ENCODE measurements at places on chromosomes 12 and 14.

- no peak for DNase-seq
Measured at GRCh38 chr12:65529771-65530435, 251.4 kb downstream of the MSRB3 start.

- no peak for DNase-seq
Measured at GRCh38 chr14:93956514-93957332, 19.6 kb downstream of the ASB2 start.

DNA sequence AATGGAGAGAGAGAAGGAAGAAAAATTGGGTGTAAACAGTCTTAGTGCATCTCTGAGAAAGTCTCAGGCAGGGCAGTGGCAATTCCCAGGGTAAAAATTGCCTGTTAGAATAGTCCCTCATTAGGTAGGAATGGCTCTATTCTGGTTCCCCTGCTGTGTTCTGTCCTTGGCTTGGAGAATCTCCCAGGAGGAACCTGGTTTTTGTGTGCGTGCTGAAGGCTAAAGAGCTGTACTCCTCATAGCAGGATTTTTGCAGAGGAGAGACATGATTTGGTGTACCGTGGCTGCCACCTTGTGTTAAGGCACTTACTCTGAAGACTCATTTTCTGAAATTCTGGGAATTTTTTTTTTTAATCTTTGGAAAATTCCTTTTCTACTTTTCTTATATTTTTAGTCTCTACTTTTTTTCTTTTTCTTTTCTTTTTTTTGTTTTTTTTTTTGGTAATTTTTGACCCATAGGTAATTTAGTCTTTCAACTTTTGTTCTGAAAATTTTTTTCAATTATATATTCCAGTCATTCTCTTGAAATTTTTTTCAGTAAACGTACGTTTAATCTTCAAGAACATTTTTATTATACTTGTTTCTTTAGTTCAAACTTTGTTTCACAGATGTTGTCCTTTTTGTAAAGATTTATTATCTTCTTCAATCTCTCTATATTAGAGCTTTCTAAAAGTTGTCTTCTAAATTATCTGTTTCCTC, 63.8 kb downstream of the FBXO33 start:
- no peak for DNase-seq

DNA sequence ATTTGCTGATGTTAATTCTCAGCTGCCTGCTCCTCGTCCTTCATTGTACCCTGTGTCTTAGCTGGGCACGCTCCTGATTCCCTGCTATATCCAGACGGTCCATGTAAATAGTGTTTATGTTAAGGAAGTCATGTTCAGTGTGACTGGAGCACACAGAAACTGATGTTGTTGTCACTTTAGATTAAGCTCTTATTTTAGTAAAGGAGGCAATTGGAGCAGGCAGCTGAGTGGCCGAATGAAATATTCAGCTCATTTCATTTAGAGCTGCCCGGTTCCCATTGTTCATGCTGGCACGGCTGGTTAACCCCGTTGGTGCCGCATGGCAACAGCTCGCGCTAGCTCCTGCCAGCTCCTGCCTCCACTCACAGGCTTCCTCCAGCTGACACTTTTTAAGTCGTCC, 446.8 kb upstream of the SOX5 start:
- DNase-seq: no peak

DNA sequence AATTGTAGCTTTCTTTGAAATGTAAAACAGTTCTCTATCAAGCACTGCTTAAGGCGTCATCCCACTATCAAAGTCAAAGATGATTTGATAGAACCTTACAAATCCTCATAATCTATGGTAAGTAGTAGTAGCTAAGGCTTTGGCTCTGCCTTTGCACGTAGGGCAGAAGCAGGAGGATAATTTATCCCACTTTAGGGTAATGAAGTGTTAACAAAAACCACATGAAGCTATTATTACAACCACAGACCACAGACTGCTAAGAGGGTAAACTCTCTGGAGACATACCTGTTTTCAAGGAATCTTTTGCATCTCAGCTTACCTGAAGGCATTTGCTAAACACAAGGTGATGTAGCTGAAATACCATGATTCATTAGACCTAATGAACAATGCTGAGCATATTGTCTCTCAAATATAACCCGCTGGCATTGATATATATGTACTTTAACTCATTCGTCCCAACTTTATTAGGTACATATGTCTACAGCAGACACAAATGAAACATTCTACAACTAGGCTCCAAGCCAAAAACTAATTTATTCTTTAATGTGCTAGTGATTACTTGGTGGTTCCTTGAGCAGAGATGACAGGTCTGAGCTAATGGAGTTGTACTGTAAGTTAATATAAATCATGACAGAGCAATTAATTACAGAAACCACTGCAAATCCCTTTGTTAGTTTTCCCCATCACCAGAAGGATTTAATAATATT, 368.8 kb downstream of the ETNK1 start:
- DNase-seq: no peak

DNA sequence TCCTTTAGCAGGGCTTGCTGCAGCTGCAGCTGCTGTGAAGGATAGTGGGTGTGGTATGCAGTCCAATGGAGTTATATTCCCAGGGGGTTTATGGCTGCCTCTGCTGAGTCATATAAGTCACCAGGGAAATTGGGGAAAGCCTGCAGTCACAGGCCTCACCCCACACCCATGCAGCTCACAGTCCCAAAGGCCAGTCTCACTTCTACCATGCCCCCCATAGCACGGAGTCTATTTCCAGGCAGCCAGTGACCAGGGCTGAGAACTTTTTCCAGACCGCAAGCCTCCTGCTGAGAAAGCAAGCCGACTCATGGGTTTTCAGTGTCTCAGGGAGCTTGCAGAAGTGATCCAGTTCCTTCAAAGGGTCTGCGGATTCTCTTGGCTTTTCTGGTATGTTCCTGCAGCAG, 322.4 kb upstream of the CLEC14A start:
- no peak for DNase-seq

DNA sequence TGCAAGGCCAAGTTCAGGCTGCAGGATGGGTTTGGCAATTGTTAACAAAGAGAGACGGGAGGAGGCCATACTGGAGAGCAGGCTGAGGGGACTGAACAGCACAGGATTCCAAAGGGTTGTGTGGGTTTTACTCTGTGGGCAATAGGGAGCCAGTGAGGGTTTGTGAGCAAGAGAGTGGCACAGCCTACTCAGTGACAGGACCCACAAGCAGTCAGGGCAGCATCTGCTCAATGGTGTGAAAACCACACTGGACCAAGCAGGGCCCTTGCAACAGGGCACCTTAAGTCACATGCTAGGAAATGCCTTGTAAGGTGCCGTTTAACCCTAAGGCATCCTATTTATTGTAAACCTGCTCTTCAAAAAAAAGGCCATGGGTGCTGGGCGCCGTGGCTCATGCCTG, 22.0 kb downstream of the SYNE3 start:
- no peak for DNase-seq

DNA sequence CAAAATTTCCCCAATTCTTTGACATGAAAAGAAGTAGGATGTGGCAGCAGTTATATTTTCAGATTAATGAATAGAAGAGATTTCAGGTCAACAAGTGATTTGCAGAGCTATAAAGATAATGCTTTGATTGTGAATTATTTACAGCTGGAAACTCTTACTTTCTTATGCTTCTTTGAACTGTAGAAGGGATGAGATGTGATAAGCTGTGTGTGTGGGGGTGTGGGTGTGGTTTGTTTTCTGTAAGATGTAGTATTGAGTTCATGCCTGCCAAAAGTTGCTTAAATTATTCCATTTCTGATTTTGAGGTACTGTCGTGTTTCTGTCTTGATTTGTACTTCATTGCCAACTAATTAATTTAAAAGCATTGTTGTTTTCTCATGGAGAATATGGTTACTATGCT, 22.7 kb downstream of the AEBP2 start:
- no peak for DNase-seq

DNA sequence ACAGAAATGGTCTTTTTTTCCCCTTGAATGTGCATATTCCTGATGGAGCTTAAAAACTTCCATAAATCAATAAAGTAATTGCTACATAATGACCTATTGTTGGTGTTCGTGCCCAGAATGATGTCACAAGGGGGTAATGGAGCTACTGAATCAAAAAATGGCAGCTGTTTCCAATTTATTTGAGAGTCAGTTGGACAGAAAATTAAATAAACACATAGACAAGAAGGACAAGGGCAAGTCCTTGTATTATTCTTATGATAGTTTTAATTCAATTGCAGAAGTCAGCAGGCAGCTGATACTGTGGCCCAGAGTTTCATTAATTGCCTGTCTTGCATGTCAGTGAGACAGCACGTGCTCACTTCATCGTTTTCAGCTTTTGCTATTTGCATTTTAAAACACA, 473.5 kb downstream of the ETNK1 start:
- DNase-seq: no peak

DNA sequence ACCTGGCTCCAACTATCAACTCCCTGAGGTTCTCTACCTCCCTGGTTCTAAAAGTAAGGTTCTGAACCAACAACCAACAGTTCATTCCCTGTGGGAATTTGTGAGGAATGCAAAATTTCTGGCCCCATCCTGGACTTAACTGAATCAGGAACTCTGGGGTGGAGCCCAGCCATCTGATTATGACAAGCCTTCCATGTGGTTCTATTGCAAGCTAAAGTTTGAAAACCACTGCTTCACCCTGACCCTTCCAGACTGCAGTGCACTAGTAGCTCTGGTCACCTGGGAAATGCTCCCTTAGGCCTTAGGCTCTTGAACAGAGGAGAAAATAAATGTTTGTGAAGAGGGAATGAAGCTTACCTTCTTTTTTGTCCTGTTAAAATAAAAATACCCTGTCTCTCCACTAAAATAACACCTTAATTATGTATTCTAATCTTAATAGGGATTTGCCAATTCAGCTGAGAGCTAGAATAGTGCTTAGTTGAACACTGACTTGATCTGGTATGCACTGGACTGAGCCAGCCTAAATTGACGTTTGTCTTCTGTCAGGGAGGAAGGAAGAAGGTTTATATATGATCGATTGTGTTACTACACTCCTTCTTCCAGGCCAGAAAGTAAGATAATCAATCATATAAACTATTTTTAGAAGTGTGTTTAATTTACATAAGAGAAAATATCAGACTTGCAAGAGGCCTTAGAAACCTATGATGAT, 39.1 kb upstream of the DDHD1 start:
- DNase-seq: no peak

- no peak for DNase-seq
Measured at GRCh38 chr14:97336816-97337215, 539.6 kb downstream of the VRK1 start.

DNA sequence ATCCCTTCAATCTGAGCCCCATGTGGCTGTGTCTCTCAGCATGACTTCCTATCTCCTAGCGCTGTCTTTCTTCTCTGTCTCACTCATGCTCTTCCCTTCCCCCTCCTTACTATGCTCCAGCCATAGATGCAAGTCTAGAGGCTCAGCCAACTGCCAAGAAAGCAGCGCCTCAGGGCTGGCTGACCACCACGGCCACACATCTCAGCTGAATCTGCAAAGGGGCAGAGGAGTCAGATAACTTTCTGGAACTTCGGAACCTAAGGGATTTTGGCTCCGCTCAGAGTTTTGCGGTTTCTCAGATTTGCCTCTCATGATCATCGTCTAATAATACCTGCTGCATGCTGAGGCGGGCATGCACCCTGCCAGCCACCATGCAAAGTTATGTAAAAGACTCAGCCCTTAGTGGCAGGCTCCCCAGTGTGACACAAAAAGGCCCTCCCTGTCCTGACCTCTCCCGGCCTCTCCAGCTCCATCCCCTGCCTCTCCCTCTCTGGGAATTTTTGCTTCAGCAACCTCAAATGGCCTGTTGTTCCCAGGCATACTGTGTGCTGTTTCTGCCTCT, 5.0 kb upstream of the FGF6 start:
- DNase-seq: no peak

GRCh38 chr12:132455565-132455964, 34.4 kb upstream of the FBRSL1 start:
- no peak for DNase-seq

DNA sequence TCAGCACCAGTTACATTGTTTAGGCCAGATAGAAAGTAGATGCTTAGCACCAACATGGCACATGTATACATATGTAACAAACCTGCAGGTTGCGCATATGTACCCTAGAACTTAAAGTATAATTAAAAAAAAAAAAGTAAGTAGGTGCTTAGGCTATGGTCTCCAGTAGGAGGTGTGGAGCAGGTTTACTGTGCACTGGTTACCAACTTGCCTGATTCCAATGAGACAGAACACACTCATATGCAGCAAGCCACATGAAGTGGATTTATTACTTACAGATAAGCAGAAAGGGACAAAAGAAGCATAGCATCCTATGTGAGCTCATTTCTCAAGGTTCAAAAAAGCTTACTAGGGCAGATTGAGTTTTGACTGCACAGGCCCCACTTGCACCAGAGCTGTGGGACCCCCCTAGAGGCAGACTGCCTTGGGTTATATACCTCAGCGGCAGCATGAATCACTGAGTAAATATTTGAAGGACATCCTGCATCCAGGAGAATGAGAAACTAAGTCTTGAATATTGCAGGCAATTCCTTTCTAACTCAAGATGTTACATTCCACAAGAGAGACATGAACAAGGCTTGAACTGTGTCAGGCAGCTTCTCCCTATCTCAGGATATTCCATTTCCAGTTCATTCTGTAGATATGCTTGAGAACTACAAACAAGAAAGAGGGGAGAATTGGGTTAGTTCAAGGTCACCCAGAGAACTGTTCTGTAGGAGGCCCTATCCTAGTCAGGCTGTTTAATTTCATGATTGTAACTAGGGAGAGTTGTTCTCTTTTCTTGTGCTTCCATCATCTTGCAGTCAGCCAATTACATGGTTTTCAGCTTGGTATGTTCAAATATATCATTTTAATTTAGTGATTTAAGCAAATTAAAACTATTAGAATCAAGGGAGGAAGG, 30.1 kb downstream of the LRFN5 start:
- no peak for DNase-seq

DNA sequence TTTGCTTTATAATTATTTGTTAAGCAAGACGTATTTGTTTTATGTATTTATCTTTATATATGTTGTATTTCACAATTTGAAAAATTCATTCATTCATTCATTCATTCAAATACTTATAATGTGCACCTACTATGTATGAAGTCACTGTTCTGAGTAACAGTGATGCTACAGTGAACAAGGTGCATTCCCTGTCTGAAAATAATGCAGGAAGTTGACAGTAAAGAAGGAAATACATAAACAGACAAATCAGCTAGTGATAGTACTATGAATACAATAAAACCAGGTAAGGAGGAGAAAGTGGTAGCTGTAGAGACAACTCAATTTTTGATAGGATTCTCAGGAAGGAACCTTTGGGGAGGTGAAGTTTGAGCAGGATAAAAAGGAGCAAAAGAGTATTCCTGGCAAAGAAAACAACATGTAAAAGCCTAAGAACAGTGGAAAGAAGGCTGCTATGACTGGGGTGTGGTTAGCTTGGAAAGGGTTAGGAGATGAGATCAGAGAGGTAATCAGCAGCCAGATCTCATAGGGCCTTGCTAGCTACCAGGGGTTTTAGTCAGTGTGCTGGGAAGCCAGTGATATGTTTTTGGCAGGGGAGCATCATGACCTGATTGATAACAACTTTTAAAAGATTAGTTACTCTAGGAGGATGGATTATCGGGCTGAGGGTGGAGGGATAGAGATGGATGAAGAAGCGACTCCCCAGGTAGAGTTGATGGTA, 17.4 kb downstream of the BICDL1 start:
- DNase-seq: no peak

GRCh38 chr12:107179871-107180270, 86.5 kb upstream of the CRY1 start:
- no peak for DNase-seq

GRCh38 chr12:114412307-114412706, 6.4 kb upstream of the TBX5 start:
- no peak for DNase-seq

All from activated CD4-positive, alpha-beta T cell treated with anti-CD3 and anti-CD28 coated beads for 1 hour (primary cell).